LNCaP clone FGC (cell line): ENCODE measurements at places on chromosomes 16 and 17.

GRCh38 chr16:70706948-70707465, 21.2 kb upstream of the MTSS2 start:
- no peak for DNase-seq

DNA sequence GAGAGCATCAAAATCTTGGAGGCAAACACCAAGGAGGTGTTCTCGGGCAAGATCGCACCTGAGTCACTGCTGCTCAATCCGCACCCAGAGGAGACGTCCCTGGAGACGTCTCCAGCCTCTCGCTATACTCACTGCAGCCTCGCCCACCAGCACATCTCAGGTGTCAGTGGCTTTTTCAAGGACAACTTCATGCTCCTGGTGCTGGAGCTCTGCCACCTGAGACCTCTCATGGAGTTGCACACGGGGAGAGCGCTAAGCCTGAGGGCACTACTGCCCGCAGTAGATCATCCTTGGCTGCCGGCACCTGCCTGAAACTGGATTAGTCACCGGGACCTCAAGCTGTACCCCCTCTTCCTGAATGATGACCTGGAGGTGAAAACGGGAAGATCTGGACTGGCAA, 2.6 kb upstream of the MBTPS1 start:
- DNase-seq: no peak

DNA sequence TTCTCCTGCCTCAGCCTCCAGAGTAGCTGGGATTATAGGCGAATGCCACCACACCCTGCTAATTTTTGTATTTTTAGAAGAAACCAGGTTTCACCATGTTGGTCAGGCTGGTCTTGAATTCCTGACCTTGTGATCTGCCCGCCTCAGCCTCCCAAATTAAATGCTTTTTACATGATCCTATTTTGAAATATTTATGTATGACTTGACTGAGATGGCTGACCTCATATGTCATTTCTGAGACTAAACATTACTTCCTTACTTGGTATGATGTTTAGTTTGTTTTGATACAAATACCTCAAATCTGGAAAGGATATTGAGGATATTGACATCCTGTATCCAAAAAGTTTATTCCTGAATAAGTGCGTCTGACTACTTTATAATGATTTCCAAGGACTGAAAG, 11.9 kb downstream of the CALCOCO2 start:
- no peak for DNase-seq

DNA sequence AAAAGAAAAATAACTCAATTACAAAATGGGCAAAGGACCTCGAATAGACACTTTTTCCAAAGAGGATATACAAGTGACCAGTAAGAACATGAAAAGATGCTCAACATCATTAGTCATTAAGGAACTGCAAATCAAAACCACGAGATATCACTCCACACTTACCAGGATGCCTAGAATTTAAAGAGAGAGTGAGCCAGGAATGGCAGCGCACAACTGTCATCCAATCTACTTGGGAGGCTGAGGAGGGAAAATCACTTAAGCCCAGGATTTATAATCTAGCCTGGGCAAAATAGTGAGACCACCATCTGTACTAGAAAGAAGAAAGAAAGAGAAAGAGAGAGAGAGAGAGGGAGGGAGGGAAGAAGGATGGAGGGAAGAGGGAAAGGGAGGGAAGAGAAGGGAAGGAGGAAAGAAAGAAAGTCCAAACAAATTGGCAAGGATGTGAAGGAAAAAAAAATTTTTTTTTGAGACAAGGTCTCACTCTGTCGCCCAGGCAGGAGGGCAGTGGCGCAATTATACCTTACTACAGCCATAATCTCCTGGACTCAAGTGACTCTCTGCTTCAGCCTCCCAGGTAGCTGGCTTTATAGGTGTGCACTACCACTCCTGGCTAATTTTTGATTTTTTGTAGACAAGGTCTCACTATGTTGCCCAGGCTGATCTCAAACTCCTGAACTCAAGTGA, 22.6 kb downstream of the TBX2 start:
- no peak for DNase-seq

DNA sequence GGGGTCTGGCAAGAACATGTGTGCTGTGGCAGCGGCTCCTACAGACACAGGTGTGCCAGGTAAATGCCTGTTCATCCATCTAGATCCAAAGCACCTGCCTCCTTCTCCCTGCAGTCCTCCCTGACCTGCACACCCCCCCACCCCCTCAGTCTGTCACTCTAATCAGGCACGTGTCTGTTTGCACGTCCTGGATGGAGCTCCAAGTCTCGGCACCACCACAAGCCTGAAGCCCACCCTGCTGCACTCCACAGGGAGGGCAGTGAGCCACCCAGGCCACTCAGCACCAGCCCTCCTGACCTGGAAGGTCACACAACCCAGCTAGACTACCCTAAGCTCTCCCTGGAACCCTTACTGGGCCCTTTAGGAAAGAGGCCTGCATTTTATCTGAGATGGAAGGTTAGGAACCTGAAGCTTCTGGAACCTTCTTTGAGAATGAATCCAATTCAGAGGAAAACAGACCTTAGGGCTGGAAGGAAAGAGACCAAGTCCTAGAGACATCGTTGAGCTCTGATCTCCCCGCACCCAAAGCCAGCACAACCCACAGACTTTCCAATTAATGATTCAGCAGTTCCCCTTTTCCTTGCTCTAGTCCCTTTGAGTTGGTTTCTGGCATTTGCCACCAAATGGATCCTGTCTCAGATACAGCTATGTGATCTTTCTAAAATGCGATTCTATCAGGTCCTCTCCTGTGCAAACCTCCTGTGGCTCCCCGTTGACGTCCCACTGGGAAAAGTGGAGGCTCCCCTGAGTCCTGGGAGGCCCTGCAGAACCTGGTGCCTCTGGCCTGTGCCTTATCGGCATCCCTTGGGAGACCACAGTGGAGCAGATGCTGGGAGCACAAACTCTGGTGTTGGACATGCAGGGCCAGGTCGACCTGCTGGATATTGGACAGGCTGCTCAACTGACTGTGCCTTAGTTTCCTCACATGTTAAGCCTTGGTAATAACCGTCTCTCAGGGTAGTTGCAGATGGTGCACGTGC, 67.9 kb downstream of the PRMT7 start:
- DNase-seq: no peak

GRCh38 chr17:62657690-62658089, 30.2 kb downstream of the MRC2 start:
- no peak for DNase-seq

DNA sequence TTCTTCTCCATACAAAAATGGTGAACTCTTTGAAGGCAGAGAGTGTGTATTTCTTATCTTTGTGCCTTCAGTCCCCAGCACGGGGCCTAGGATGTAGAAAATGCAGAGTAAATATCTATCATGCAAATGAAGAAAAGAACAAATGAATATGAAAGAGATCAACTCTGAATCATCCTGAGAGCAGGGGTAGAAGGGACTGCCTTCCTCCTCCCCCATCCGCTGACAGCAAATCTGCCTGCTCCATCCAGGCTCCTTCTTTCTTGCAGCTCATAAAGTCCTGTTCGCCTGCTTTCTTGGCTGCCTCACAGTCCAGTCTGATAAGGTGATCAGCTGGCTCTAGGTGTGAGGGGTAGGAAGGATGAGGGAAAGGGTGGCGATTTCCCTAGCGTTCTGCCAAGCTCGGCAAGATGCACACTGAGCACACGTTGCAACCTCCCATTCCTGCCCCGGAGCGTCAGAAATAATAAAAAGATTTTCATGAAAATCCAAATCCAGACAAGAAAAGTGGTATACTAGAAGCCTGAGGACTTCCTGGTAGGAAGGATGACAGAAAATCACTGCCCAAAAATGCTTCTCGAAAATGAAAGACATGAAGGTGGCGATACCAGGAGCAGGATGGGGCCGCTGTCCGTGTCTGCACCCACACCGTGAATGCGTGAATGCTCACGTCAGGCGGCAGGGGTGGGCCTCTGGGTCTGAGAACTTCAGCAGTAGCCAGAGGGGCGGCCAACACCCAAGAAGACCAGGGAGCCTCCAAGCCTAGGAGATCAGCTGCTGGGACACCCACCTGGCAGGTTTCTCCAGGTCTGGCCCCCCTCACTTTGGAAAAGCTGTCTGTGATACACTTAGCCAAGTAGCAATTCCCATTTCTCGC, 67.1 kb downstream of the VPS53 start:
- no peak for DNase-seq

DNA sequence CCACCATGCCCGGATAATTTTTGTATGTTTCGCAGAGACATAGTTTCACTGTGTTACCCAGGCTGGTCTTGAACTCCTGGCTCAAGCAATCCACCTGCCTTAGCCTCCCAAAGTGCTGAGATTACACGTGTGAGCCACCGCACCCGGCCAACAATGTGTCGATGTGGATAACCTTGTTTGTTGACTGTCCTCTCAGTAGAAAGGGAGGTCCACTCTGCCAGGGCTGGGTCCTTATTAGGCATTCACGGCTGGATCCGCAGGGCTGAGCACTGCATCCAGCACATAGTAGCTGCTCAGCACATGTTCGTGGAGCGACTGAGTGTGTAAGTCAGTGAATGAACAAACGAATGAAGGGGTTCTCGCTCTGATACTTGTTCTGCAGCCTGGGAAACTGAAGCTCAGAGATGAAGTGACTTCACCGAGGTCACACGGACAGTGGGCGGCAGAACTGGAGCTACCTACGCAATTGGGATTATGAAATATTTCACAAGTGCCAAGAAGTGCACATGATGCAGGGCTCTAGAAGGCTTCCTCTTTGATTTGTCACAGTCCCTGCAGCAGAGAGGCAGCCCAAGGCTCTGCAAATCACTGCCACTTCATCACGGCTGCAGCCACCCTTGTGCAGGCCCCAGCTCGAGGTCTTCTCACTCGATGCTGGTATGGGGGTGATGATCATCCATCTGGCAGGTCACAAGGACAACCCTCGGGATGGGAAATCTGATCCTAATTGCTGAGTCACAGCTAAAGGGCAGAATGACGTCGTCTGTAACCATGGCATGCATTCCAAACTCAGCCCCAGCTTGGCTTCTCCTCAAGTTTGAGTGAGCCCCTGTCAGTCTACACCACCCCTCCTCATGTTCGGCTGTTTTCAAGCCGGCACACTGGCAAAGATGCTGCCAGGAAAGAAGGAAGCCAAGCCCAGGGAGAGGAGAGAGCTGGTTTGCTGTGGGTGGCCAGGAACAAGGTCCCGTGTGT, 28.0 kb upstream of the SNN start:
- DNase-seq: no peak

- DNase-seq: no peak
Measured at GRCh38 chr16:68369697-68370580, 59.1 kb downstream of the PRMT7 start.

DNA sequence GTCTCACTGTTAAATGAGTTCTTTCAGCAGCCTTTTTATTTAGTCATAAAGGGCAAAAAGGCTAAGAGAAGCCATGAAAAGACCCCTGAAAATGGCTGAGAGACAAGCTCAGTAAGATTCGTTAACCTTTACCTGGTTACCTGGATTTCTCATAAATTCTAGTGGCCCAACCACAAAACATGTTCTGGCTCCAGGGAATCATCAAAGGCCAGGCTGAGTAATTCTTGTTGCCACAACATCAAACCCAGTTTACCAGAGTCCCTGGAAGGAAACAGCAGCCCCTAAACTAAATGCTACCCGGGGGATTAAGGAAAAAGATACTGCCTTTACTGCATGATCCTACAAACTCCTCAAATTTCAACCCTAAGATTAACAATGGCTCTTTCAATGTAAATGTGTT, 15.8 kb downstream of the CYTH1 start:
- no peak for DNase-seq

GRCh38 chr17:50947782-50948543, 81.8 kb upstream of the TOB1 start:
- peak; percentile 53 for DNase-seq

DNA sequence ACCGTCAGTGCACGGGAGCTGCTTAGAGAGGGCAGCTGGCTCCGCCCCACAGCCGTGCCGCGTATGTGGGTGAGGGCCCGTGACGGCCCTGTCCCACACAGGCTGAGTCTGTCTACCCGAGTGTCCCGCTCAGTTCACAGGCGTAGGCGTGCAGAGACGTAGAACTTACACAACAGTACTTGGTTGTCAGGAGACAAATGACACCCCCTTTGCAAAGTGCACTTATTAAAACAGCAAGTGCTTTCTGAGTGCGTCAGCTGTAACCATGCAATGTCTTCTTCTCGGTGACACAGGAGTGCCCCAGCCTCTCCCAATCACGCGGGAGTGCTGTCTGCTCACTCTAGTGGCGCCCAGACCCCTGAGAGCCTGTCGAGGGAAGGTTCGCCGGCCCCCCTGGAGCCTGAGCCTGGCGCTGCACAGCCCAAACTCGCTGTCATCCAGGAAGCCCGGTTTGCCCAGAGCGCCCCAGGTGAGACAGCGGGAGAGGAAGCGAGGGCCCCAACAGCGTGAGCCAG, 64.2 kb downstream of the FOXK2 start:
- no peak for DNase-seq

GRCh38 chr16:86872833-86873232, 294.5 kb downstream of the FOXL1 start:
- DNase-seq: no peak

GRCh38 chr16:2467528-2468232, 3.4 kb upstream of the NTN3 start:
- DNase-seq: no peak

GRCh38 chr17:58263773-58264172, 17.0 kb downstream of the MPO start:
- no peak for DNase-seq

DNA sequence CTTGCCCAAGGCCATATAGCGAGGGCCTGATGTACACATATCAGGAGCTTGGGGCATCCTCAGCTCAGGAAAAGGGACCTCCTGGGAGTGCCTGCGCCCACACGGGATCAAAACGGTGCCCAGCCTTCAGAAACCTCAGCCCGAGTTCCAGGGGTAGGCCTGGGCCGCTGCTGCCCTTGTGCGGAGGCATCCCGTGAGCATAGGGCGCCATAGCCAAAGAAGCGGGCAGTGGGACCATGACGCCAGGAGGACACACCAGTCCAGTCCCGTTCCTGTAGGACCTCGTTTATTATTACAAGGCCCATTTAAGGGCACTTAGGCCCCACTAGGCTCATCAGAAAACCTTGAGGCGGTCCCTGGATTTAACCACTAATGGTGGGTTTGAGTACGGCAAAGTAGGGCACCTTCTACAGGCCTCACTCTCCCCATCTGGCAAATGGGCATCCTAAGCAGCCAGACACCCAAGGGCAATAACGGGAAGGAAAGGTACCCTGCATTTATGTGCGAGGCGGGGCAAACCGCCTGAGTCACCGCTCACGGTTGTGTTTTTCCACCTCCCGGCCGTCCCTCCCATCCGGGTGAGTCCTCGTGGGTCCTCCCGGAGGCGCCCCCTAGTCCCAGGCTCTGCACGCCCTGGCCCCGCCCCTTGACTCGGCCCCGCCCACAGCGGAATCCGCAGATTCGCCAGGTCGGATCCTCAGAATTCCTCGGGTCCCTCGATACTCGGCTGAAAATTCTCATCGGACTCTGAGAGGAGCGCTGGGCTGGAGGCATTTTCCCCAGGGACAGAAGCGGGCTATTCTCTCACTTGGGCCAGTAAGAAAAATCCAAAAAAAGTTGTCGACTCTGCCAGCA, 726 bp upstream of the SETD1A start:
- peak; percentile 37 for DNase-seq
